ENCODE measurements at places on chromosomes 11 and 22. TPM values are rescaled to one million over a fixed set of nuclear protein-coding genes. Genes with fewer than 3 reads are reported as not detected.

- no peak overlapping the region for H3K27ac ChIP-seq
- H3K4me1 ChIP-seq, result no peaks in the 10 kb centered on the region
- no peak for DNase-seq
- no peak overlapping the region for H3K4me3 ChIP-seq
- no peaks in the 10 kb centered on the region for H3K36me3 ChIP-seq
- H3K27me3 ChIP-seq, result no peaks in the 10 kb centered on the region
Observed at GRCh38 chr22:45804319-45804985, 132.8 kb downstream of the ATXN10 start.

DNA sequence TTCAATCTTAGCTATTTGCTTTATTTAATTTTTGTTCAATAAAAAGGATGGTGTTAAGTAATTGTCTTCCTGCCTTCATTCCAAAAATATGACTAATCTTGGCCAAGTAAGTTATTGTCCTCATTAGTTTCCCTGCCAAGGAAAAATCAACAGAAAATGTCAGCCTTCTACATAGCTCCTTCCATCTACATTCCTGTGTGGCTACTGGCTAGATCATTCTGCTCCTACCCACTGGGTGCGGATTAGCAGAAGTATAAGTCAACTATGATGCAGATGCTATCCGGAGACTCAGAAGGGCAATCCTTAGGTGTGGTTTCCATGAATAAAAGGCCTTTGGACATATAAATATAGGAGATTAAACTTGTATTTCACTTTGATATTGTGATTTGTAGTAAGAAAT is 154.4 kb downstream of the SBF2 start:
- H3K36me3 ChIP-seq, result no peaks in the 10 kb centered on the region

DNA sequence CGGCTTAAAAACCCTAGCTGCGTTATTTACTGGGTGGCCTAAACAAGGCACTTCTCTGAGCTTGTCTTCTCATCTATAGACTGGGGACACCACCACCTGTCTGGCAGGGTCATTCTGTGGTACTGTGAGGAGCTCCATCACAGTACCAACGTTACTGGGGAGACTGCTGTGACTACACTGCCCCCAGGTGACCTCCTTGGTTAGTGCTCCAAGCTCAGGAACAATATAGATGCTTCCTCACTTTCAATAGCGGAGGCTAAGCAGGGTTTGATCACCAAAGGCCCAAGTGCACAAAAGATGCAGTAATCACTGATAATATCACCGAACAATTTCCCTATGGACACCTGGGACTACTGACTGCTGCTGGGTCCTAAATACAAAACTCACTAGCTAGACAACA is 18.8 kb downstream of the PRPF19 start:
- DNase-seq, result peak; percentile 79
- no peaks in the 10 kb centered on the region for H3K27me3 ChIP-seq
- no peak overlapping the region for H3K27ac ChIP-seq
- no peak overlapping the region for H3K4me3 ChIP-seq
- no peaks in the 10 kb centered on the region for H3K4me1 ChIP-seq

DNA sequence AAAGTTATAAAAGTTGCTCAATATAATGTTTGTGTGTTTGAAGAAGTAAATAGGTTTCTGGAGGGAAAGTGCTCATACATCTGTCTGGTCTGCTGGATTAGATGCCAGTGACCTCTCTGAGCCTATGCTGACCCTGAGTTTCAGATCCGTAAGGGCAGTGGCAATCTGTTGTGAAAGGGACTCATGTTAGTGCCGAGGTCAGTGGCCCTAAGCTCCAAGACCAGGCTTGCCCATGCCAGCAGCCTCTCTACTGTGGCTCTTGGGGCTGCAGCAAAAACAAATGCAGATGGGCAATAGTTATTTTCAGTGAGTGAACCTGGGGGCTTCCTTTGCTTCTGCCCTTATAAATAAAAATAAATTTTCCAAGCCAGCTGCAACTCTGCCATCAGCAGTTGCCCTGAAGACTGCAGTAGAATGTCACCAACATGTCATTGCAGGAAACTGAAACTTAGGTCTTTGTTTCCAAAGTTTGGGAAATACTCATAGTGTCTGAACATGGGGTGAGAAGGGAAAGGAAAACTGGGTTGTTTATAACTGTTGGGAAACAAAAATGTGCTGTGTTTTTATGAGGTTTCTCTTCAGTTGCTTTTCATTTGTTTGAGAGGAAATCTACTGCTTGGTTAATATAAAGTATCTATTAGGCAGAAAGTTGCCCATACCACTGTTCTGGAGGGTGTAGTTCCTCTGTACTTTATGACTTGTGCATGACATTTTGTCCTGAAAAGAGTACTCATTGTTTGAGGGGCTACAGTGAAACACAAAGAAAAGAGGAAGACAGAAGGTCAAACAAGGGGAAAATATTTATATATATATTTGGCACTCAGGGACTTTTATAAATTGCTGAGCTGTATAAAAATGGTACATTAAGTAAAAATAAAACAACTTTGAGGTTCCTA is 9.5 kb upstream of the MS4A4E start:
- H3K36me3 ChIP-seq, result no peaks in the 10 kb centered on the region
- no peak overlapping the region for H3K27ac ChIP-seq
- no peak for DNase-seq
- H3K4me3 ChIP-seq, result no peak overlapping the region
- no peaks in the 10 kb centered on the region for H3K4me1 ChIP-seq

DNA sequence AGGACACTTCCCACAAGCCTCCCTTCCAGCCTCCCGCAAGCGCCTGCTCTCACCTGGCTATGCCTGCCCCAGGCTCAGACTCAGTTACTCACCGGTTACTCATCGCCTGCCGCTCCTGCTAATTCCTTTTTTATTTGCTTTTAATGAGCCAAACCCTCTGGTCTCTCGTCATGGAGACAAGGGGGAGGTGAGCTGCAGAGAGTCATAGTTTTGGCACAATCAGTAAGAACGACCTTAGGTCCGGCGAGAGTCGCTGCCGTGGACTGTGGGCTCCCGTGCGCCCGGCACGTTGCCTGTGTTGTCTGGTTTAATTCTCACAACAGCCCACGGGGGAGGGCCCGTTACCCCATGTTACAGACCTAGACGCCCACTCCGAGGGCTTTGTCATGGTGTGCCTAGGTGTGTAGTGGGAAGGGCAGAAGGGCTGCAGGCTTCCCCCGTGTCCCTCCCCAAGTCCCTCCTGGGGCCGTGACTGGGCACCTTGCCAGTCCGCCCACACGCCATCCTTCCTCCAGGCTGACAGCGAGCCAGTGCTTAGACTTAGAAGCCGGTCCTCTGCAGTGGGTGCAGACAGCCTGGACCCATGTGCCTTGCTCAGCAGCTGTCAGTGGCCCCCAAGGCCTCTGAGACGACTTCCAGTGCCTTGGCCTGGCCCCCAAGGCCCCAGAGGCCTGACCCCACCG is 42.2 kb downstream of the WNT7B start:
- no peaks in the 10 kb centered on the region for H3K36me3 ChIP-seq
- no peak overlapping the region for H3K27ac ChIP-seq
- H3K27me3 ChIP-seq, result no peaks in the 10 kb centered on the region
- H3K4me3 ChIP-seq, result no peak overlapping the region

DNA sequence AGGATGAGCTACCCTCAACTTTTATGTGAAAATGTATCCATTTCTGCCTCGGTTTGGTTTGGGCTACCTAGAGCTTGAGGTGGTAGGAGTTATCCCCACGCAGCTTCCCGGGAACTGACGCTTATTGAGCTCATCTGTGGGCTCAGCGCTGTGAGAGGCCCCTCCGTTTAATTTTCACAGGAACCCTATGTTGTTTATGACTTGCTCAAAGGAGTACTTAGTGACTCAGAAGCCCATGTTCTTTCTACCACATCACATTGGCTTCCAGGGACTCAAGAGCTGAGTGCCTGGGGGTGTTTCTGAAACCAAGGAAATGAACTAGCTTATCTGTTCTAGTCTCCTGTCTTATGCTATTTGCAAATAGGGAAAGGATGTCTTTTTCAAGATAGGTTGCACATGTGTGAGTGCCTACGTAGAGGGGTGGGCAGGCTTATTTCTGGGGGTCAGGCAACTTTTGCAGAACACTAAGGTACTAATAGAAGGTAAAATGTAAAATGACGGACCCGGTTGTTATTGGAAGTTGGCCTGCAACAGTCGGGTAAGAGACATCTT is 40.5 kb downstream of the MICAL2 start:
- DNase-seq, result no peak
- H3K27ac ChIP-seq, result no peak overlapping the region
- no peak overlapping the region for H3K4me3 ChIP-seq
- no peaks in the 10 kb centered on the region for H3K4me1 ChIP-seq
- no peaks in the 10 kb centered on the region for H3K36me3 ChIP-seq

DNA sequence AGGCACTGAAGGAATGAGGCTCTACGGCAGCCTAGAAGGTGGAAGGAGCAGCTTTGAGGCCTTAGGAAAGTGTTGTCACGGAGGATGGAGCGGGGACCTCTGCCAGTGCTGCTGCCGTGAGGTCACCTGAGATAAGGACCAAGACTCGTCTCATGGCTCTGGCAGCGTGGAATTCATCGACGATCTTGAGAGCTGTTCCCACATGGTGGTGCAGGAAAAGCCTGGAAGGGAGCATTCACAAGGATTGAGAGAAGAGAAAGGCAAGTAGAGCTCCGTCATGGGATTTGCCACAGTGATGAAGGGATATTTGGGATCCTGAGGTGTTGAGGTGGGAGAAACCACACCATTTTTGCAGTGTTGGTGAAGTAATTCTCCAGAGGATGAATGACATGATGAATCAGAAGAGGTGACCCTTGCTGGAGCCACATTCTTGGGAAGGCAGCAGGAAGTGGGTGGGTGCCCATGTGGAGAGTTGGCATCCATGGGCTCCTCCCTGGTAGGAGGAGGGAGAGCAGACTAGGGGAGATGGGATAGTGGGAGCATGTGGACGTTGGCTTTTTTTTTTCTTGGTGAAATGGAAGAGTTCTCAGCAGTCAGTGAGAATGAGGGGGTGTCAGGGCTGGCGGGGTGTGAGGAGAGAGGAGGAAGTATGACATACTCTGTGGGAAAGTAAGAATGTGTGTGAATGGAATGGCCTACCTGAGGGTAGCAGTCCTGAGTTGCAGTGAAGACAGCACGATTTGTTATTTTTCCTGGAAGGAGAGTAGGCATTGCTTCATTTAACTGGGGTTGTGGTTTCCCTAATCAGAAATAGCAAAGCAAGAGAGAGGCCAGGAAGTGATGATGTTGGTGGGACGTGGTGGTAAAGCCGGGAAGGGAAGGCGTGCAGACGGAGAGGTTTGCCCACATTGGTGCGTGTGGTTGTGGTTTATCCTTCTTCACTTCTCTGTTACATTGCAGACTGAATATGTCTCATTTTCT is 11.1 kb downstream of the PPP6R3 start:
- H3K27me3 ChIP-seq, result no peaks in the 10 kb centered on the region
- no peak overlapping the region for H3K4me3 ChIP-seq
- H3K27ac ChIP-seq, result peak overlapping the region; percentile 7
- H3K36me3 ChIP-seq, result no peaks in the 10 kb centered on the region
- DNase-seq, result no peak
- no peaks in the 10 kb centered on the region for H3K4me1 ChIP-seq

- H3K27me3 ChIP-seq, result no peaks in the 10 kb centered on the region
- H3K27ac ChIP-seq, result no peak overlapping the region
- no peak overlapping the region for H3K4me3 ChIP-seq
- no peaks in the 10 kb centered on the region for H3K36me3 ChIP-seq
- no peaks in the 10 kb centered on the region for H3K4me1 ChIP-seq
Observed at GRCh38 chr22:48551716-48552268, 1275.9 kb downstream of the BRD1 start.

- H3K27ac ChIP-seq, result no peak overlapping the region
- H3K27me3 ChIP-seq, result no peaks in the 10 kb centered on the region
- H3K4me1 ChIP-seq, result no peaks in the 10 kb centered on the region
- no peaks in the 10 kb centered on the region for H3K36me3 ChIP-seq
Observed at GRCh38 chr22:35443790-35444684, 44.1 kb downstream of the MCM5 start.

Gene AGBL2
- 2.5 TPM for total RNA-seq

Gene CXCR5
- total RNA-seq, result 7.4 TPM

Gene YAP1
- total RNA-seq, result 137 TPM

Gene RAB36
- total RNA-seq, result not detected

Gene SYT13
- total RNA-seq, result 28.0 TPM

Gene JAM3
- 4.6 TPM for total RNA-seq
